Activated CD4-positive, CD25-positive, alpha-beta regulatory T cell treated with anti-CD3 and anti-CD28 coated beads, Interleukin-2, amount 50 U/mL, for 16 hours (primary cell): ENCODE measurements at places on chromosomes 2 and 18.
A peak's percentile ranks its signal among the peaks of the same experiment; 100 is the strongest.

GRCh38 chr18:36745219-36745975 is 83.4 kb downstream of the TPGS2 start:
- no peak for DNase-seq

GRCh38 chr18:10286580-10287150 is 167.8 kb upstream of the APCDD1 start:
- DNase-seq, result no peak

GRCh38 chr2:177352441-177353186 is 40.0 kb upstream of the AGPS start:
- DNase-seq, result no peak

DNA sequence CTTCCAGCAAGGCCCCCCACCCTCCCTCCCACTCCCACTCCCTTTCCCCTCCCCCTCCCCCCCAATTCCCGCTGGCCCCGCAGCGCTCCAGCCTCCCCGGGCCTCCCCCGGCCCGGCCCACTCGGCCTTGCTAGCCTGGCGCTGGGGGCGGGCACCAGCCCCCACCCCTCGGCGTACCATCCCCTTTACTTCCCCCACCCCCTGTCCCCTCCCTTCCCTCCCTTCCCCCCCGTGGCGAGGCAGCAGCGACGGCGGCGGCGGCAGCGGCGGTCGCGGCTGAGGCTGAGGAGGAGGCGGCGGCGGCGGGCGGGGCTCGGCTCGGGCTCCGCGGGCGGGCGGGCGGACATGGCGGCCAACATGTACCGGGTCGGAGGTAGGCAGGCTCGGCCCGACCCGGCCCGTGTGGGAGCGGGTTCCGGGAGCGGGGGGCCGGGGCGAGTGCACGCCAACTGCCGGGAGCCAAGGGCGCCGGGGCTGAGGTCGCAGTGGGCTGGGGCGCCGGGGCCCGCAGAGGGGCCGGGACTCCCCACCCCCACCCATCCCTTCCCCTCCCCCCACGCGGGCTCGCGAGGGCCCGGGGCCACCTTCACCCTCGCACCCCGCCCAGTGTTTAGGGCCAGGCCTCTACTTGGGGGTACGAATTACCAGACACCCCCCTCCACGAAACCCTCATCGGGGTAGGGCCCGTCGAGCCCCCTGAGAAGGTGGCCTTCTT is at the start of gene MTA3:
Gene MTA3, plus strand, starts transcription at position 232 of the 715 bp plus-strand sequence. Its CDS starts 114 bp downstream, at position 346.
- no peak for DNase-seq

DNA sequence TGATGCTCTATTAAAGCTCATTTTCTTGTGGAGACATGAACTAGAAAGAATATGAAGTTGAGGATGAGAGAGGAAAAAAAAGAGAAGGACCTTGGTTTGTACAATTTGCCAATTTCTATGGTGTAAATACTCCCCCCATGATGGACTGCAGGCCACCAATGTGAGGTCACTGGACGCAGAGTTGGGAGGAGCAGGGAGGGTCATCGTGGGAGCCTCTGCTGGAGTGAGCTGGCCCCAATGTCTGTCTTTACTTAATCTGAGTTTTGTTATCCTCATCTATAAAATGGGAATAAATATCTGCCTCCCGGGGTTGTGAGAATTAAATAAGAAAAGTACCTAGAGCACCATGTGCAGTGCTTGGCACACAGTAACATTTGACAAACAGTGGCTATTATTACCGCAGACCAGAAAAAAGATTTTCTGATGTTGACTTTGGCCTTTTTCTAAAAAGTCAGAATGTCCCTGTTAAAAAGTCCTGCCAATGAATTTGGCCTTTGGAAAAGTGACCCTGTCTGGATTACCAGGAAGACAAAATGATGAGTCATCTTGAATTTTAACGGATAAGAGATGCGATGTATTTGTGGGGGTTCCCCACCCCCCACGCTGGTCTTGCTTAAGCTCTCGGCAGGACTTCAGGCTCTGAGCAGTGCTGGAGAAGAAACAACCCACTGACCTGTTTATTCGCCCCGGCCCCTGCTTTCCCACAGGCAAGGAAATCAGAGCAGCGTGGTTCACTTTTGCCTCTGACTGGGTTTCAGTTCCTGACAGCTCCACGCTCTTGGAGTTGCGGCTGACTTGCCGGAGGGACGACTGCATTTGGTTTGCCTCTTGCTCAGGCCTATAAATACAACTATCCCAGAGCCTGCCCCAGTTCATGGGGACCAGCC is 50.3 kb upstream of the FOSL2 start:
- DNase-seq, result no peak

DNA sequence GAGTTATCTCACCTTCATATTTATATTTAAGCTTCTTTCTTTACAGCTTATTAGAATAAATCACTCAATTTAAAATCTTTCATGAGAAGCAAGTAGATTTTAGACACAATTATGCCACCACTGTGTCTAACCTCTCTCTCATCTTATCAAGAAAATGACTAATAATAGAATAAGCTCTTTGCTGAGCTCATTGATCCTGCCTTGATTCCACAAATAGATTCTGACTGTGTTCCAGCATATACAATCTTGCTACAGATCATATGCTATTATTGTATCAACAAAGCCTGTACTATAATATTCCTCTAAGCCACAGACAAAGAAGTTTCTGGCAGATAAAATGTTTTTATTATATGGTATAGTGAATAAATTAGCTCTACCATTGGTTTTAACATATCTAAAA is 168.7 kb upstream of the GULP1 start:
- DNase-seq, result no peak

DNA sequence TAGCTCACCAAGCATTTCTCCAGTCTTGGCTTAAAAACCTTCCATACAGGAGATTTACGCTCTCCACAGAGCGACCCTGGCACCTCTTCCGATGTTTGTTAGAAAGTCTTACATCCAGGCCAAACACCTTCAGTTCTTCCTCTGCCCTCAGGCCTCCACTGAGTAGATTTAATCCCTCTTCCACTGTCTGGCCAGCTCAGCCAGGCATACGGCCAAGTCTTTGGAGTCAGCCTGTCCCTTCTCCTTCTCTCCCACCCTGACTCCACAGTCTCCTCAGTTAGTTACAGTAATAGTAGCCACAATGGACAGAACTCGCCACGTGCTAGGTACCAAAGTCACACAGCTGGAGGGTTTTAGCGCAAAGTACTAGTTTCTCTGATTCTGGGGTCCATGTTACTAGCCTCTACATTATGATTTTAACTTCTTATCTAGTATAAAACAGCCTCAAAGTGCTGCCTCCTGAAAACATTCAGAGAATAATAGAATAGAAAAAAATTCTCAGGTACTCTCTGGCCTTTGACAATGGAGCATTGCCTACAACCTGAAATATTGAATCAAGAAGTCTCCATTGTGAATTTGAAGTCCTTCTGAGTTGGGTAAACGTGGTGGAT is 39.5 kb downstream of the THNSL2 start:
- DNase-seq, result no peak

GRCh38 chr2:43478412-43479086 is 117.3 kb downstream of the THADA start:
- no peak for DNase-seq

- DNase-seq, result no peak
Observed at GRCh38 chr2:8087480-8087840, 594.4 kb upstream of the ID2 start.

- no peak for DNase-seq
Observed at GRCh38 chr2:189047171-189047888, 73.2 kb downstream of the COL3A1 start.

DNA sequence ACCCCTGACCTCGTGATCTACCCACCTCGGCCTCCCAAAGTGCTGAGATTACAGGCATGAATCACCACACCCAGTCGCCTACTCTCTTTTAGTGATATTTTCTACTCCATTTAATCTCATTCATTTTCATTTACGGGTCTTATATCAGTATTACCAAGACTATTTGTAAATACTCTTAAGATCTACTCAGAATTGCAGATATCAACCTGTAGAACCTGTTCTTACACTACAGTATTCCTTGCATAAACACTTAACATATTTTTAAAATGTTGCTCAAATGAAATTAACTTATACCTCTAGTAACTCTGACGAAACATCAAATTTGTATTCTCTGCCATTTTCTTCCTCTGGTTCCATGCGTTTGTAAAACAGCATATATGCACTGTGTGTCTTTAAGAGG is 79.3 kb downstream of the C2orf74 start:
- no peak for DNase-seq

DNA sequence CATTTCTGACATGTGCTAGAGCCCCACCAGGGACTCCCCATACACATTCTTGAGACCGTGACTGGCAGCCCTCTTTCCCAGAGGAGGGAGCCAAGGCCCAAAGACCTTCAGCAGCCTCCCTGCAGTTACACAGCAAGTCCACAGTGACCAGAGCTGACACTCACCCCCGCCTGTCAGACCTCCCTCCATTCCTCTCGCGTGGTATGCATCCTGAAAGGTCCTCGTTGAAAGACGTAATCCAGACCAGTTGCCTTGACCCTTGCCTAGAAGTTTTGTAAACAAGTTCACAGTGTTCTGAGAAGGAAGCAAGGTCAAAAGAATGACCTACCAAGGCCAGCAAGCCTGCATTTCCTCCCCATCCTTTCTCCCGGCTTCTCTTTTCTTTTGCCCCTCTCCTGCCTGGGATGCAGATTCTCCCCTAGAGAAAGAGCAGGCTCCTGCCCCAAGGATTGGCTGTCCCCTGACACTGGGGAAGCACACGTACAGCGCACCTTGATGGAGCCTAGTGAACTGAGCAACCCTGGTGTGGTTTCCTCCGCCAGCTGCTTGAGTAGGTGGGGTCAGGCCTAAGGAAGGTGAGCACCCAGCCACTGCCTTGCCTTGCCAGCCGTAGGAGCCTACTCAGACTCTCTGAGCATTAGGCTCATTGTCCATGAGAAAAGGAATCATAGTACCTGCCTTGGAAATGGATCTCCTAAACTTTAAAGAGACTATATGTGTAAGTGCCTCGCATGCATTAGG is 18.3 kb downstream of the TRIB2 start:
- no peak for DNase-seq

DNA sequence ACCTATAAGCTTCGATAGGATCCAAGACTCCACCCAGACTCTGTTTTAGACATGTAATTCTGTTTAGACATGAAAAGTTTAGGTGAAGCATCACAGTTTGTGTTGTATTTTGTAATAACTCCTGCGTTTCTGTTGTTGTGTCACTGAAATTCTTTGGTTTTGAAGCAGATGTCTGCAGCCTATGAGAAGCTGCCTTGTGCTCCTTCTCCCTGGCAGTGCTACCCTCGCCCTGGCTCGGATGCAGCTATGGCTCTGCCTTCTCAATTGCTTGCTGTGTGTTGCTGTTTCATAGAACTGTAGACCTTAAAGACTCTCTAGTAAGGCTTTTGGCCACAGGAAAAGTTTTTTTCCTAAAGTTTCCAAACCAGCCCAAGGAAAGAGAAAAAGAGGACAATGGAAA is 40.2 kb upstream of the ZNF638 start:
- no peak for DNase-seq

- DNase-seq, result no peak
Observed at GRCh38 chr18:24016643-24017042, 2.1 kb downstream of the TTC39C start.

- DNase-seq, result no peak
Observed at GRCh38 chr2:213067888-213068287, 83.5 kb downstream of the IKZF2 start.

GRCh38 chr2:7665880-7666279 is 748.7 kb downstream of the RNF144A start:
- DNase-seq, result no peak

- DNase-seq, result no peak
Observed at GRCh38 chr18:77107292-77107691, 25.3 kb downstream of the MBP start.

GRCh38 chr2:217327953-217328621 is 468.2 kb upstream of the TNP1 start:
- no peak for DNase-seq

DNA sequence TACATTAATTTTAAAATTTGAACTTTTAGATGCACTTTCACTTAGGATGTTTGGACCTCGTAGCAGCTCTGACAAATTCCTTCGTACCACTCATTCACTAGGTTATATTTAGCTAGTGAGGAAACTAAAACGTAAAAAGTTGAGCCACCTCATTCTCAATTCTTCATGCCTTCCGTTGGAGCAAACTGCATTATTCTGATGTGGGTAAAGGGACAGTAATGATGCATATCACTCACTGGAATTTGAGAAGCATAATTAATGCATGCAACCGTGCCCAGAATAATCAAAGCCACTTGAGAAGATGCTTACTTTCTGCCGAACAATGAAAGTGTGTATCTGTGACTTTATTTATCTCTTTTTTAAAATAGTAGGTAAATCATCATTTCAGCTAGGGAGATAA is 2.2 kb downstream of the CNOT9 start:
- DNase-seq, result no peak

- no peak for DNase-seq
Observed at GRCh38 chr2:50379351-50379750, 652.6 kb downstream of the NRXN1 start.

GRCh38 chr2:182426918-182427240 is at the start of gene PDE1A:
TSS of gene PDE1A (minus strand) at chr2:182427036.
- no peak for DNase-seq

DNA sequence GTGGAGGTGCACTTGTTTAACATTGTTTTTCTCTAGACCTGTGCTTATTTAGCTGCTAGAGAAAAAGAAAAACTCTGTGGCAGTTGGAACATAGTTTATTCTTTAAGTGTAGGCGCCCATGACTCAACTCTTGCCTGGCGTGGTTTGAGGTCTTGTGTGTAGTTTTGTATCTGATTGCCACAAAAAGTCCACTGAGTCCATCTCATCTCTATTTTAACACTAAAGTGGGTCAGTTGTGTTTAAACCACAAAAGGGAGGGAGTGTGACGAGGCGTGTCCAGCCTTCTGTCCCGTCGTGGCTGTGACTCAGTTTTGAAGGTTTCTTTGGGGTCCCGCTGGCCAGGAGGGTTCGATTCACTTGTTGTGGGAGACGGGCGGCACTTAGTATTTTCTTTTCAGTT is 15.3 kb upstream of the UGT1A9 start:
- DNase-seq, result no peak

DNA sequence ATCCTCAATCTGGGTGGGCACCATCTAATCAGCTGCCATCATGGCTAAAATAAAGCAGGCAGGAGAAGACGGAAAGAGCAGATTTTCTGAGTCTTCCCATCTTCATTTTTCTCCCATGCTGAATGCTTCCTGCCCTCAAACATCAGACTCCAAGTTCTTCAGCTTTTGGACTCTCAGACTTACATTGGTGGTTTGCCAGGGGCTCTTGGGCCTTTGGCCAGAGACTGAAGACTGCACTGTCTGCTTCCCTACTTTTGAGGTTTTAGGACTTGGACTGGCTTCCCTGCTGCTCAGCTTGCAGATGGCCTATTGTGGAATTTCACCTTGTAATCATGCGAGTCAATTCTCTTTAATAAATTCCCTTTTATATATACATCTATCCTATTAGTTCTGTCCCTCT is 36.6 kb downstream of the DIPK1C start:
- DNase-seq, result no peak

DNA sequence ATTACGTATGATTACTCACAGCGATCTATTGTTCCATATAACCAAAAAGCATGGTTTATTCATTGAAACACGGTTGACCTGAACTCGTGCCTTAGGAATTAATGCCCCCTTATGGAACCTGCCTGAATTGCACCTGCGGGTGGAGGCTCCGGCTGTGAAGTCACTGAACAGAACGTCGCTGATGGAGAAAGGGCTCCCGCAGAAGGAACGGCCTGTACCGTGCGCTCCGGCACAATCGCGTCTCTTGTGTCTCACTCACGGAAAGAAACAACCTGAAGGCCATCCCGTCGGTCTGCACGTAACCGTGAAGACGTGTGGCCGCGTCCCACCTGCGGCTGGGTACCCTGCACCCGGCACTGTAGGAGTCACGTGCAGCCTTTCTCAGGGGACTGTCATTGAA is 133.1 kb downstream of the NFATC1 start:
- DNase-seq, result peak; percentile 49
